ENCODE measurements at places on chromosomes 13 and 19. TPM values are rescaled to one million over a fixed set of nuclear protein-coding genes. Genes with fewer than 3 reads are reported as not detected.

DNA sequence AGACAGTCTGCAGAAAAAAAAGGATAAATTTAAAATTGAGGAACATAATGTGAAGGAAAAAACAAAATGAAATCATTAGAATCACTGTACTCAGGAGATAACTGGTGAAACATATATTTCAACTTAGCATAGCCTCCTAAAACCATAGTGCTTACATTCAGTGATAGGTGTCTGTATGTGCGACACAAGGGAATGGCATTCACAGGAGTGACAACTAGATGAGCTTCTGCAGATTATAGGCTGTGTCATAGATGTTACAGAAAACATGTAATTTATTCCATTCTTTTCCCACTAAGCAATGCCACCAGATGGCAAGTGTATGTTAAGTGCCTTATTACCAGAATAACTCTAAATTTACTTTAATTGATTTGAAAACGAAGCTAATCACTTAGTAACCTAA is 960.0 kb upstream of the PCDH20 start:
- H3K4me1 ChIP-seq: no peaks in the 10 kb centered on the region
- H3K27ac ChIP-seq: no peak overlapping the region
- H3K36me3 ChIP-seq: no peaks in the 10 kb centered on the region
- no peak for DNase-seq
- no peak overlapping the region for H3K4me3 ChIP-seq

PRR22 gene
- total RNA-seq: not detected

GRCh38 chr13:50518781-50519201 is 324.7 kb downstream of the DLEU7 start:
- H3K36me3 ChIP-seq: no peaks in the 10 kb centered on the region
- H3K4me3 ChIP-seq: no peak overlapping the region
- no peak overlapping the region for H3K27ac ChIP-seq
- no peak for DNase-seq

- H3K4me3 ChIP-seq: no peak overlapping the region
- H3K27me3 ChIP-seq: peaks cover 11% of the 10 kb centered on the region
Observed at GRCh38 chr13:50855681-50856080, 12.2 kb upstream of the DLEU7 start.

- H3K4me3 ChIP-seq: no peak overlapping the region
- no peaks in the 10 kb centered on the region for H3K4me1 ChIP-seq
- peak; percentile 66 for DNase-seq
- peak overlapping the region; percentile 40 for H3K27ac ChIP-seq
- H3K27me3 ChIP-seq: no peaks in the 10 kb centered on the region
- H3K36me3 ChIP-seq: peaks cover 17% of the 10 kb centered on the region
Observed at GRCh38 chr19:38734426-38735256, 9.6 kb downstream of the CAPN12 start.

KLHL1 gene
- not detected for total RNA-seq

DNA sequence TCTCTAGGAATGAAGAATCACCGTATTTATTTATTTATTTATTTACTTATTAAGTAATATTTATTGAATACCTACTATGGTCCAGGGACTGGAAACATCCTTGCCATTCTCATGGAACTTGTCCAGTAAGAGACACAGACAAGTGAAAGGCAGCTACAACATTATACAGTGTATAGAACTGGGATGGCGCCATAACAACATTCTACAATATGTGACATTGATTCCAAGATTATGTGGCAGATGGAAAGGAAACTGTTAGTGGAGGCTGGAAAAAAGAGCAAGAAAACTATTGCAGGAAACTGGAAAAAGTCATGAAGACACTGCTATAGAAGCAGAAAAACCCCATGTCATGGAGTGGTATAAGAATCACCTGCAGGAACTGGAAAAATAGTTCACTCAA is 9.4 kb upstream of the TBC1D4 start:
- no peaks in the 10 kb centered on the region for H3K27me3 ChIP-seq
- no peak for DNase-seq
- H3K36me3 ChIP-seq: no peaks in the 10 kb centered on the region
- no peak overlapping the region for H3K4me3 ChIP-seq
- H3K27ac ChIP-seq: no peak overlapping the region

- no peak within 1 kb of the TSS for H3K27ac ChIP-seq
- no peak within 1 kb of the TSS for H3K4me3 ChIP-seq
- no peaks in the 10 kb centered on the region for H3K36me3 ChIP-seq
- peaks cover 10% of the 10 kb centered on the region for H3K27me3 ChIP-seq
- peaks cover 13% of the 10 kb centered on the region for H3K4me1 ChIP-seq
Observed at GRCh38 chr19:35138305-35138892, at the start of gene FXYD1. Gene FXYD1 (plus strand): TSS chr19:35138824. CDS start chr19:35140080, 1,256 bp downstream.

DNA sequence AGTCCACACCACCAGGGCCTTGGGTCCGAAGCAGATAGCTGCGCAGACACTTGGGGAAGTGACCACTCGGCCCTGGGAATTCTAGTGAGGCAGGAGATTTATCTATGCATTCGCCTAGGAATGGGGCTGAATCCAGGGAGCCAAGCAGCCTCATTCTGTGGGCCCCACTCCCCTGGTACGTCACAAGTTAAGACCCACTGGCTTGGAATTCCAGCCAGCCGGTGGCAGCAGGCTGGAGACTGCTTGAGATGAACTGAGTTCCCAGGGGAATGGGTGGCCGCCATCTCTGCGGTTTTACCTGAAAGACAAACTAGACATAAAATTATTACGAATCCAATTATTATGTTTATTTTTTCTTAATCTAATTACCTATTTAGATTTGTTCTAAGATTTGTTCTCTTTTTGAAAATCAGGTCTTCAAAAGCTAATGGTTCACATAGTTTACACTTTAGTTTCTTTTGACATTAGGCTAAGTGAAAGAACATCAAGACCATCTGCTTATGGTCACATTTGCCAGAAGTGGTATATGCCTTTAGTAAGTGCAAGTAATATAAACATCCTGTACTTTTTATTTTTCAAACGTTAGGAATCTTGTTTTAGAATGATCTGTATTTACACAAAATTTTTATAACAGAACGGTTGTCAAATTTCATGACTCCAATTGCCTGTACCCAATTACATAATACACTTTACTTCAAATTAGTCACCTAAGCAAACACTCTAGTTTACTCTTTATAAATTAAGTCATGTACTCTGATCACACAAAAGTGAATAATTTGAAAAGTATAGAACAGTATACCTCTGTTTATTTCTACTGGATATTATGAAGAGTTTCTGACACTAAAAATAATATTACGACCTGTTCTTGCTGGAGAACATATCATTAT is 74.4 kb downstream of the SLITRK6 start:
- no peaks in the 10 kb centered on the region for H3K4me1 ChIP-seq
- H3K27ac ChIP-seq: no peak overlapping the region
- H3K4me3 ChIP-seq: no peak overlapping the region
- H3K36me3 ChIP-seq: no peaks in the 10 kb centered on the region
- no peaks in the 10 kb centered on the region for H3K27me3 ChIP-seq
- no peak for DNase-seq

- no peaks in the 10 kb centered on the region for H3K27me3 ChIP-seq
- peaks cover 23% of the 10 kb centered on the region for H3K4me1 ChIP-seq
- no peak overlapping the region for H3K4me3 ChIP-seq
- 0 out of 2 replicates have a peak, but pooled peaks cover 3% of the 10 kb centered on the region for H3K36me3 ChIP-seq
Observed at GRCh38 chr19:48922548-48923490, 10.7 kb upstream of the DHDH start.

- DNase-seq: no peak
- H3K27ac ChIP-seq: no peak overlapping the region
- H3K4me1 ChIP-seq: no peaks in the 10 kb centered on the region
- no peaks in the 10 kb centered on the region for H3K27me3 ChIP-seq
- no peak overlapping the region for H3K4me3 ChIP-seq
Observed at GRCh38 chr13:88857256-88857655, 1186.1 kb downstream of the SLITRK5 start.

DNA sequence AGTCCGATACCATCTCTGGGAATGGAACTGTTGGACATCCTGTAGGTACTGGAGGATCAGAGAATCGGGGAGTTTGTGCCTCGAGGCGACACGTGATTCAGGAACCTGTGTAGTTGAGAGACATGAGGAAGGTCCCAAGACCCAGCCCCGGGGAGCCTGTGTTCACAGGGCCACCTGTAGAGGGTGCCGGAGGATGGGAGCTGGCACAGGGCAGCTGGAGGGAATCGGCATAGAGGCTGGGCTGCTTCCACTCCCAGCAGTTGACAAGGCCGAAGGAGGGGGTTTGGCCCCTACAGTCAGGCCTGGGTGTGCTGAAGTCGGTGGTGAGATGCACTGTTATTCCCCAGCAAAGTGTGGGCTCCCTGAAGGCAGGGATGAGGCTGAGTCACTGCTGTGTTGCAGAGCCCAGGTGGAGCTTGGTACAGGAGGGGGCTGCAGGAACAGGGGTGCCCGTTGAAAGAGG is 2.5 kb upstream of the ISYNA1 start:
- H3K4me3 ChIP-seq: no peak overlapping the region
- H3K27me3 ChIP-seq: no peaks in the 10 kb centered on the region
- no peak overlapping the region for H3K27ac ChIP-seq
- H3K4me1 ChIP-seq: no peaks in the 10 kb centered on the region
- DNase-seq: peak; percentile 39
- H3K36me3 ChIP-seq: peaks cover 8% of the 10 kb centered on the region

CERS1 gene
- total RNA-seq: 0.54 TPM

DNA sequence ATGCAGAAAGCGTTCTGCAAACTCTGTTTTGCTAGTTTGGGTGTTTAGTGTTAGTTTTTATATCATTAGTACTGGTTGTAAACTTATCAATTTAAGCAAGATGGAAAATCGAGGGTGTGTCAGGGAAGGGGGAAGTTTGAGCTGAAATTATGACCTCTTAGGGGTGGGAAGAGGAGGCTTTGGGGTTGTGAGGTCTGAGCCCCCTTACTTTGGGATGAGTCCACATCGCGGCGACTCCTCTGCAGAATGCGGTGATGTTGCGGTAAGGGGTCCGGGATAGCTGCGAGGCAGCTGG is 743 bp upstream of the NDUFS7 start:
- no peak overlapping the region for H3K27ac ChIP-seq
- H3K4me1 ChIP-seq: no peaks in the 10 kb centered on the region
- no peaks in the 10 kb centered on the region for H3K27me3 ChIP-seq
- H3K4me3 ChIP-seq: no peak overlapping the region
- no peaks in the 10 kb centered on the region for H3K36me3 ChIP-seq

CGB5 gene
- not detected for total RNA-seq

GRCh38 chr19:43763473-43763939 is 8.7 kb upstream of the SMG9 start:
- no peaks in the 10 kb centered on the region for H3K36me3 ChIP-seq
- H3K4me3 ChIP-seq: no peak overlapping the region
- H3K27ac ChIP-seq: peak overlapping the region; percentile 77

- H3K4me3 ChIP-seq: no peak overlapping the region
- DNase-seq: no peak
- no peaks in the 10 kb centered on the region for H3K36me3 ChIP-seq
- no peak overlapping the region for H3K27ac ChIP-seq
Observed at GRCh38 chr19:7670790-7671189, 1.9 kb downstream of the RETN start.

DKKL1 gene
- total RNA-seq: not detected

DNA sequence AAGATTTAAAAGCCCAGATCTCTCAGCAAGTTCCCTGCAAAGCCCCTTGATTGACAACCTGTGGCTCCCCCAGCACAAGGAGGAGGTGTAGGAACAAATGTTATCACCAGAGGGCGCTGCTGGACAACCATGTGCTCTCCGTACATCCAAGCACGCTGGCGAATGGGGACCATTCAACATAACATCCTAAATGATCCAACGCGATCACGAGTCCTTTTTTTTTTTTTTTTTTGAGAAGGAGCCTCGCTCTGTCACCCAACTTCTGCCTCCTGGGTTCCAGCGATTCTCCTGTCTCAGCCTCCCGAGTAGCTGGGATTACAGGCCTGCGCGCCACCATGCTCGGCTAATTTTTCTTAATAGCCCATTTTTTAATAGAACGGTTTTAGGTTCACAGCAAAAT is 52.0 kb downstream of the NWD1 start:
- H3K4me1 ChIP-seq: no peaks in the 10 kb centered on the region
- H3K27ac ChIP-seq: no peak overlapping the region
- H3K27me3 ChIP-seq: peaks cover 10% of the 10 kb centered on the region
- peak; percentile 78 for DNase-seq

DNA sequence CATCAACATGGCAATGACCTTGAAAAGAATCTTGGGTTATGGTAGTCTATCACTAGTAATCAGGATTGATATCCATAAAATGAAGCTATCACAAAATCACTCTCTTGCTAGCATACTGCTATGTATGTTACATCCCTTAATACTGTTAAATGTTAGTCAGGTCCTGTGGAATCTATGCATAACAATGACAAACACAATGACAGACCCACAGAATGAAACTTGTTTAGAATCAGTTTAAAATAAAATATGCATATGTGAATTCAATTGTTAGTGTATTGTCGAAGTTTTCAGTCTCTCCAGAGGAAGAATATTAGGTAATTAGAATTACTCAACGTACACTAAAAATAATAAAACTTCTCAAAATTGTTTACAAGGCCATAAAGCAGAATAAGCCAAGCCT is 137.6 kb downstream of the DACH1 start:
- H3K4me3 ChIP-seq: no peak overlapping the region
- H3K4me1 ChIP-seq: no peaks in the 10 kb centered on the region
- H3K27ac ChIP-seq: no peak overlapping the region
- DNase-seq: no peak
- no peaks in the 10 kb centered on the region for H3K27me3 ChIP-seq

DNA sequence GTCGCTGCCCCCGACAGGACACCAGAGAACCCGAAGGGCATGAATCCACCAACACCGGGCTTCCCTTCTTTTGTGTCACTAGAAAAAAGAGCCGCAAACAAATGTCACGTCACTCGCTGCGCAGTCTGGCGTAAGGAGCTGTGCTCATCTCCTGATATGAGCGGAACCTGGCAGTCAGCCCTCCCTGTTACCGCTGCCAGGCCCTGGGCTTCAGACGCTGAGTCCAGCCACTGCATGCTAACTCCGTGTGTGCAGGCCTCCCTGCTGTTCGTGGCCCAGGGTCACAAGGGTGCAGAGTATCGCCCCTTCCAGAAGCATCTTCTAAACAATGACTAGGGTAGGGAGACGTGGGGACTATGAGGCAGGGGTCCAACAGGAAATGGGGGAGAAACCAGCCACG is 71.3 kb downstream of the SLC7A1 start:
- H3K4me3 ChIP-seq: no peak overlapping the region
- peak overlapping the region; percentile 94 for H3K27ac ChIP-seq
- H3K4me1 ChIP-seq: peaks cover 43% of the 10 kb centered on the region
- no peaks in the 10 kb centered on the region for H3K27me3 ChIP-seq

DNA sequence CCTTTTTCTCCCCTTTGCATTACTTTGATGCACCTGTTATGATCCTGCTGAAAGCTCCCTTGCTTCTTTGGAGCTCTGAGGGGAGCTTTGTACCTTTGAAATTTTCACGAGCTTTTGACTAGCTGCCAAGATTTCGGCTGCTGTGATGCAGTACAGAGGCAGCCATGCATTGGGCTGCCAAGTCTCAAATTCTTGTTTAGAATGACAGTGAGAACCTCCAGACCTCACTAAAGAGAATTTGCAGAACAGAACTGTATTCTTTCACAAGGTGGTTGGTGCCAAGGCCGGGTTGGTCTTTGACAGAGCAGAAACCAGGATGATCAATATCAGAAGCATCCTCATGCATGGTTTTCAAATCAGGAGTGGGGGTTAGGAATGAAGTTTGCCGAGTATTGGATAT is 414.8 kb downstream of the GPC5 start:
- H3K4me3 ChIP-seq: no peak overlapping the region
- H3K27ac ChIP-seq: no peak overlapping the region
- no peaks in the 10 kb centered on the region for H3K27me3 ChIP-seq
- H3K36me3 ChIP-seq: no peaks in the 10 kb centered on the region
- DNase-seq: no peak
- H3K4me1 ChIP-seq: no peaks in the 10 kb centered on the region

- no peaks in the 10 kb centered on the region for H3K4me1 ChIP-seq
- H3K36me3 ChIP-seq: no peaks in the 10 kb centered on the region
- no peak for DNase-seq
- H3K4me3 ChIP-seq: no peak overlapping the region
- H3K27ac ChIP-seq: no peak overlapping the region
Observed at GRCh38 chr19:31301306-31301980, 47.8 kb downstream of the TSHZ3 start.

Measured in GM23248 (cell line).